ENCODE measurements at places on chromosomes 2 and 18. TPM values are rescaled to one million over a fixed set of nuclear protein-coding genes. Genes with fewer than 3 reads are reported as not detected.

Gene GALR1
- total RNA-seq, result not detected

Gene AMER3
- total RNA-seq, result not detected

Gene CGREF1
- 7.3 TPM for total RNA-seq

Gene EFEMP1
- 40.9 TPM for total RNA-seq

Gene NOL4
- total RNA-seq, result not detected

Gene ALK
- not detected for total RNA-seq

Gene ACSL3
- total RNA-seq, result 125 TPM

Gene FIGLA
- total RNA-seq, result not detected
